ENCODE measurements at places on chromosomes 12 and 14.

DNA sequence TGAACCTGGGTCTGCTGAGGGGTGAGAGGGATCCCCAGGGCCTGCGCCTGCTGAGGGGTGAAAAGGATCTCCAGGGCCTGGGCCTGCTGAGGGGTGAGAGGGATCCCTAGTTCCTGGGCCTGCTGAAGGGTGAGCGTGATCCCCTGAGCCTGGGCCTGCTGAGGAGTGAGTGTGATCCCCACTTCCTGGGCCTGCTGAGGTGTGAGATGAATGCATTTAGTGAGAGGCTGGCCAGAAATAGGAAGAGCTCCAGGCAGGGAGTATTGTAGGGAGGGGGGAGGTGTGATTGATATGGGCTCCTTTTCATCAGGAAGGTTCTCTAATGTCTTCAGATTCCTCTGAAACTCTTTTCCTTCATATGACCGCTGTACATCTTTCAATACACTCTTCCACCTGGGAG lies 43.0 kb downstream of the FAM186A start:
- DNase-seq: no peak

DNA sequence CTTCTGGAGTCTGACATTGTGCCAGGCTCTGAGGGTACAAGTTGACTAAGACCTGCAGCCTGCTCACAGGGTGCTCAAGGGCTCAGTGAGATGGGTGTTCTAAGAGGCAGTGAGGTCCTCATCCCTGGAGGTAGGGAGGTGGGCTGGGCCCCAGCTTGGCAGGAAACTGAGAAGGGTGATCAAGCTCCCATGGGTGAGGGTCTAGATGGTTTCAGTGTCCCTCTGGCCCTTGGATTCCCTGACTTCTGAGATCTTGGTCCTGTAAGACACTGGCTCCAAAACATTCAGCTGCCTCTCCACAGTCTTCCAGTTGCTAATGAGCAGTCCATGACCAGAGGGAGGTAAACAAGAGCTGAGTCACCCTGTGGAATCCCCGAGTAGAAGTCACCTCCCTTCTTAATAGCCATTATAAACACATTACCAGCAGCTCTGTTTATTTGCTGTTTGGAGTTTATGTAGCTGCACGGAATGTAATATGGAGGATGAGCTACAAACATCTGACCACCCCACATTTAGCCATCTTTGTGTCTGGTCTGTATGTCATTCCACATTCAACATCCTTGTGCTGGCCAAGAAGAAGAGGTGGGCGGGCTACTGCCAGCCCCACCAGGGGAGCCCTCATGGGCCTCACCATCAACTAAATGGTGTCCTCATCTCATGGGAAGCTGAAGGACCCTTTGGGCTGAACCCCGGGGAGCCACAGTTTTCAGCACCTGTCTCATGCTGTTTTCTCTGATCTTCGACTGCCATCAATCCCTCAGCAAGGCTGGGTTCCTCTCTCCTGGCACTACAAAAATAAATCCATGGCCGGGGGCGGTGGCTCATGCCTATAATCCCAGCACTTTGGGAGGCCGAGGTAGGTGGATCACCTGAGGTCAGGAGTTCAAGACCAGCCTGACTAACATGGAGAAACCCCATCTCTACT lies 37.2 kb upstream of the BDKRB2 start:
- no peak for DNase-seq

- DNase-seq: no peak
These were observed 4.5 kb downstream of the CYP46A1 start for GRCh38 chr14:99688629-99689028.

DNA sequence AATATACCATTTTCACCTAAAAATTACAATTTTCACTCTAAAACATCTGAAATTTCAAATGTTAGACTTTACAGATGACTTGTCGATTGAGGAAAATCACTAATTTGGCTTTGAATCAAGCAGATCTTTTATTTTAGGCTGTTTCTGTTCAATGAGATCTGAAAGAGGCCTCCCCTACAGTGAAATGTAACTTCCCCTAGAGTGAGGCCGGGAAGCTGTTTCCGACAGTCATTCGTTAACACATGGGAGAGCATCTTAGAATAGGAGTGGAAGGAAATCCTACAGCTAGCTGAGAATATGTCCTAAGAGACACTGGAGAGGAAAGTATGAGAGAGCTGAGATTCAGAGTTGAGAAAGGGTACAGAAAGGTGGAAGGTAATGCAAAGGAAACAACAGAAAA lies 5.7 kb upstream of the C14orf93 start:
- DNase-seq: no peak

- DNase-seq: no peak
These were observed 19.3 kb downstream of the SLC25A3 start for GRCh38 chr12:98612696-98613334.

DNA sequence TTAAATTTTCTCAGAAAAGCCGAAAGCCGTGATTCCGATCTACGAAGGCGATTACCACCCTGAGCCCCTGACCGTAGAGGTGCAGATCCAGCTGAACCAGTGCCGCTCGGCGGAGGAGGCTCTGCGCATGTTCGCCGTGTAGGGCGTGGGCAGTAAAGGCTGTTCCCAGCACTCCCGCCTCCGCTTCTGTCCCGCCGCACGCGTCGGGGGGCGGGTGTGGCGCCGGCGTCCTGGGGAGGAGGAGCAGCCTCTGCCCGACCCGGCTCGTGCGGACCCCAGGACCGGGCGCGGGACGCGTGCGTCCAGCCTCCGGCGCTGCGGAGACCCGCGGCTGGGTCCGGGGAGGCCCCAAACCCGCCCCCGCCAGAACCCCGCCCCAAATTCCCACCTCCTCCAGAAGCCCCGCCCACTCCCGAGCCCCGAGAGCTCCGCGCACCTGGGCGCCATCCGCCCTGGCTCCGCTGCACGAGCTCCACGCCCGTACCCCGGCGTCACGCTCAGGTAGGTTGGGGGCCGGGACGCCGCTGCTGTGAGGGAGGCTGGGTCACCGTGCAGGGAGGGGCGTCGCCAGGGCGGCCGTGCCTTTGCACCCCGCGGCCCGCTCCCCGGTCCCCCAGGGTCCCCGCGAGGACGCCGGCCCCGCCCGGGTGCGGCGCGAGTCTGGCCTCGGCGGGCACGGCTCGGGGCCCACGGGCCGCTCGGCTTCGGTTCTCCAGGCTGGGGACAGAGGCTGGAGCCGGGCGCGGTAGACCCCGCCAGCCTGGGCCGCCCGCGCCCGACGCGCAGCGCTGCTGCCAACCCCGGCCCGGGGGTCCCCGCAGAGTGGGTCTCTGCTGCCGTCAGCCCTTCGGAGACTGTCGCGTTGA lies at the start of gene B3GNT4:
Gene B3GNT4, plus strand, starts transcription at position 409 of the 866 bp plus-strand sequence. CDS start 910 bp downstream, outside the sequence.
- no peak for DNase-seq

DNA sequence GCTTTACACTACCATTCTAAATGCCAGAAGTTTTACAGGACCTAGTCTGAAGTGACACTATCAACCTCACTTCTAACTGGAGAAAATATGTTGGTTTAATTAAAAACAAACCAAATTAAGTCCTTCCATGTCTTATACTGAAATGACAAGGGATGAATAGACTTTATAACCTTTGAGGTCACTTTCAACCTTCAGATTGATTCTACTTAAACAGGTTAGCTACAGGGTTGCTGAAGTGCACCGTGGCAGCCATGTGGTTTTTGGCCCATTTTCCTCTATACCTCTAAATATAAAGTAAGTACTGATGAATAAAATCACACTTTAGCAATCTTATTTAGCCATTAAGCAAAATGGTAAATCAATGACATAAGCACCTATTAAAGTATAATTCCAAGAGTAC lies 3.9 kb downstream of the SLC38A2 start:
- no peak for DNase-seq

DNA sequence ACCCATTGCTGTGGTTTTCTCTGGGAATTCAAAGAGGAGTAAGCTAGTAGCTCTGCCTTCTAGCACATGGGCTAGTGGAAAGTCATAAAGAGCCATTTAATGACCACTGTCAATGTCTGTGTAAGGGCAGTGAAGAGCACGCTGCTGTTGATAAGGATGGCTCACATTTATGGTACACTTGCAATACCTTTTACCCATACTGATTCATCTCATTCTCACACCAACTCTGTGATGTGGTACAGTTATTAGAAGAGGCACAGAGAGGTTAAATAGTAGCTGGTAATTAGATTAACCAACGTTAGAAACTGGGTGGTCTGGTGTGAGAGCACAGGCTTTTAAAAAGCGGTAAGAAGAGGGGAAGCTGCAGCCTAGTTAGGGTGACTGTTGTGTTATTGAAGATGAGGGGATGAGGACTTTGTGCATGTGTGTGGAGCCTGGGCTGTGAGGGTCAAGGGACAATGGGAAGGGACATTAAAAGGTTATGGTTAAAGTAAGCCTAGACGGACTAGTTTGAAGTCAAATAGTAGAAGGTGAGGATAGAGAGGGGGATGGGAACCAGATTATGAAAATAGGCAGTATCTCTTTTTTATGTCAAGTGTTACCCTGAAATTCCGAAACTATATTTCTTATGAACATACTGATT lies 25.2 kb downstream of the RASSF3 start:
- no peak for DNase-seq

DNA sequence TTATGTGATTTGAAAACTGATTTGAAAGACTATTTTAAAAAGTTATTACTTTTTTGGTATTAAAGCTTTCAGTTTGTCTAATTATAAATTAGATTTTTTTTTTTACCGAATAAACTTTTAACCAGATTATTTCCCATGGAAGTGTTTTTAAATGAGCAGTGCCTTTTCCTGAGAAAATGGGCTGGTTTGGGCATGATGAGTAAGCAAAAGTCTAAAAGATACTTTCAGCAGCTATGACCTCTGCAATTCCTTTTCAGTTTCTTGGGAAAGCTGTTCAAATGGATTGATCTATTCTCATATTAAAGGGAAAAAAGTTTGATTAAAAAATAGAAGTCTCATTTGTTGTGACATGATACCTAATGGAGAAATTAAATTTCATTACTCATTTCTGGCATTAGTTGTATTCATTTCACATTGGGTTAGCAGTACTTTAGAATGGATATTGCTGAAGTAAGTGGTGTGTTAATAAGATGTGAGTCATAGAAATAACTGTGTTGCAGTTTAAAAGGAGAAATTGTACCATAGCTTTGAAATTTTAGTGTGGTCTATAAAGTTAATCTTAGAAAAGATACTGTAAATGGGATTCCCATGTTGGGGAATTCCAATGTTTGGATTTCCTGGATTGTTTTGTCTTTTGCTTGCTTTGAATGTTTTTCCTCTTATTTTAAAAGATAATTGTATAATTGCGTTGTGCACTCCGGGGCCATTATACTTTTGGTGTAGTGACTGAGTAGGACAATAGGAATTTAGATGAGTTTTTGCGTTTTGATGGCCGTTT lies 21.0 kb downstream of the KTN1 start:
- DNase-seq: no peak

GRCh38 chr14:67440513-67440912 lies 28.5 kb upstream of the PLEK2 start:
- no peak for DNase-seq

DNA sequence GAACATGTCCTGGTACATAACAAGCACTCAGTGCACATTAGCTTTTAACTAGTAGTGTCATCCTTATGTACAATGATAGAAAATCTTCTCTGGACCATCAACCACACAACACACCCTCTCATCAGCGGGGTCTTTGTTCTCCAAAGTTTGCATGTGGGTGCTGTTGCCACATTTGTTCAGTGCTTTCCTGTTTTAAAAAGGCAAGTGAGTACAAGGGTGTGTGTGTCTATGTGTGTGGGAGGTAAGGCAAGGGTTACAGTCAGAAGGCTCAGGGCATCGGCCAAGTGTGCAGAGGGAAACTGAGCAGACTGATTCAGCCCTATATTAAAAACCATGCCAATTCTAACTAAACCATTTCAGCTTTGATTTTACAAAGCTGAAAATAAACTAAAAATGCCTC lies 17.9 kb downstream of the KRT76 start:
- no peak for DNase-seq

DNA sequence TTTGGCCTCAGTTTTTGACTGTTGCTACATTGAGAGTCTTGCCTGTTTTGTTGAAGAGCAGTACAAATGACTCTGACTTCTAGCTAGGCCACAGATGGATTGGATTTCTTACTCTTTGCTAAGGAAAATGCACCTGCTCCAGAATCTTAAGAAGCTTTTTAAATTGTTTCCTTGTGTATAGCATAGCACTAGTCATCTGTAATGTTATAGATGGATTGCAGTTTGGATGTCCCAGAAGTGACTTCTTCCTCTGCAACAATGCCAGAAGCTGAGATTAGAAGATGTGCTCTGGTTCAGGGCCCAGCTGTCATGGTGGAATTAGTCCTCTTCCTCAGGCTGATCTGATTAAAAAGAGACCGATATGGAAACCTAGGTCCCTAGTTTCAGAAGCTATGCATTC lies 67.9 kb downstream of the DAAM1 start:
- no peak for DNase-seq

DNA sequence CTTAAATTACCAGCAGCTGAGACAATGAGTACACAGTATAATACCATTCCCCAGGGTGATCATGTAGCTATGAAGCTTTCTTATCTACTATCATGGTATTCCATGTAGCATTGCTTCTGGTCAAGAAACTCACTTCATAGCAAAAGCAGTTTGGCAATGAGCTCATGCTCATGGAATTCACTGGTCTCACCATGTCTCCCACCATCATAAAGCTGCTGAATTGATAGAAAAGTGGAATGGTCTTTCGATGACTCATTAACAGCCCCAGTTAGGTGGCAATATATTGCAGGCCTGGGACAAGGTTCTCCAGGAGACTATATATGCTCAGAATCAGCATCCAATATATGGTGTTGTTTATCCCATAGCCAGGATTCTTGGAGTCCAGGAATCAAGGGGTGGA lies 553.7 kb downstream of the FOXG1 start:
- DNase-seq: no peak

GRCh38 chr12:13945641-13946040 lies 35.8 kb downstream of the GRIN2B start:
- no peak for DNase-seq

- DNase-seq: no peak
These were observed 41.5 kb upstream of the FICD start for GRCh38 chr12:108473400-108474055.

GRCh38 chr12:50102131-50102531 lies 1.7 kb upstream of the GPD1 start:
- no peak for DNase-seq

GRCh38 chr12:54374562-54375258 lies 9.8 kb downstream of the ZNF385A start:
- no peak for DNase-seq

DNA sequence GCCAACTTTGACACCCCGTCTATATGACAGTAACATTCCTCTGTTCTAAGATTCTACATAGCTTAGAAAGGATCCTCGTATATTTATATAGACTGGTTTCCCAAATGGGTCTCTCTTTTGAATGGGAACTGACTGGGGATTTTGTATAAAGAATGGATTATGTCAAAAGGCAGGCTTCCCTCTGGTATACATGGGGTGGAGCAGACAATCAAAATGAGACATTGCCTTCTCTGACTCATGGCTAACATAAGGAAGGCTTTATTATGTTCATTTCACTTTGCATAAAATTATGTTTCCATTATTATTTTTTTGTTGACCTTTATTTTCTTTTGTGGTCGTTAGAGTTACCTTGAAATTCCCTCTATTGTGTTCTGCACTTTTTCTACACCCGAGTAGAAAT lies 211.1 kb downstream of the ALG10B start:
- DNase-seq: no peak

- DNase-seq: no peak
These were observed 57.5 kb upstream of the TMCC3 start for GRCh38 chr12:94707892-94708291.

- no peak for DNase-seq
These were observed 134.0 kb downstream of the GCH1 start for GRCh38 chr14:54768501-54769129.

- no peak for DNase-seq
These were observed 9.7 kb upstream of the FOS start for GRCh38 chr14:75268633-75269550.

GRCh38 chr14:90388437-90388836 lies 8.4 kb upstream of the CALM1 start:
- no peak for DNase-seq
